ENCODE measurements at places on chromosomes 5 and 9. TPM values are rescaled to one million over a fixed set of nuclear protein-coding genes. Genes with fewer than 3 reads are reported as not detected.

The NR2F1-AS1 gene
- total RNA-seq: 0.76 TPM

DNA sequence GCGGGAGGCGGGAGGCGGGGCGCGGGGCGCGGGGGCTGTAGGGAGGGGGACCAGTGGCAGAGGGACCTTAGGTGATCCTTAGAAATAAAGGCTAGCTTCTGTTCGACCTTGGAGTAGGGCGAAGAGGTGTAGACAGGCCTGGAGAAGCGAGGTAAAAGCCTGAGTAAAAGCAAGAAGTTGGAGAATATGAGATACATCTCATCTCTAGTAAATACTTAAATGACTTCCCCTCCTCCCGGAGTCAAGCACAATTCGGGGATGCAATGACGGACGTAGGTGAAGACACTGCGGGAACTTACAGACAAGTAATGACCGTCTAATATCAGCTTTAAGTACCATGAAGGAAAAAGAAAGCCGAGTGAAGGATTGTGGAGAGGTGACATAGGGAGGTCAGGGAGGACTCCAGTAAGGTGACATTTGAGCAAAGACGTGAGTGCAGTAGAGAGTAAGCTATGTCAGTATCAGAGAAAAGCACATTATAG, 466 bp downstream of the SMC2 start:
- DNase-seq: no peak

The TMOD1 gene
- 1.0 TPM for total RNA-seq

DNA sequence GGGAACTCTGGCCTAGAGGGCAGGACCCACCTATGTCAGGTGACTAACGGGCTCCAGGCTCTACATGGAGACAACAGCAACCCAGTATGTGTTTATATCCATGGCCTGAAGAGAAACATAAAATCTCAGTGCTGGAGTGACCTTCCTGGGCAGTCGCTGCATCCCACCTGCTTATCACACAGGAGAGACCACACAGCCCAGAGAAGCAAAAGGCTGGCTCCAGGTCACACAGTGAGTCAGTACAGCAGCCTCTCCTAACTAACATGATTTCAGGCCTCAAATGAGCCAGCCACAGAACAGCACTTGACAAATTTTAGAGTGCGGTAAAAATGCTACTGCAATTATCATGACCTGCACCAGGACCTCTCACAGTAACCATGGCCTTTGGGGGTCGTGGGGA, 54.0 kb upstream of the TGFBR1 start:
- DNase-seq: no peak

- DNase-seq: no peak
Observed at GRCh38 chr5:111572561-111572960, 60.2 kb upstream of the STARD4 start.

The NFX1 gene
- total RNA-seq: 30.9 TPM

The POC5 gene
- total RNA-seq: 9.0 TPM

GRCh38 chr5:80181618-80182211, 74.1 kb downstream of the SERINC5 start:
- DNase-seq: no peak

DNA sequence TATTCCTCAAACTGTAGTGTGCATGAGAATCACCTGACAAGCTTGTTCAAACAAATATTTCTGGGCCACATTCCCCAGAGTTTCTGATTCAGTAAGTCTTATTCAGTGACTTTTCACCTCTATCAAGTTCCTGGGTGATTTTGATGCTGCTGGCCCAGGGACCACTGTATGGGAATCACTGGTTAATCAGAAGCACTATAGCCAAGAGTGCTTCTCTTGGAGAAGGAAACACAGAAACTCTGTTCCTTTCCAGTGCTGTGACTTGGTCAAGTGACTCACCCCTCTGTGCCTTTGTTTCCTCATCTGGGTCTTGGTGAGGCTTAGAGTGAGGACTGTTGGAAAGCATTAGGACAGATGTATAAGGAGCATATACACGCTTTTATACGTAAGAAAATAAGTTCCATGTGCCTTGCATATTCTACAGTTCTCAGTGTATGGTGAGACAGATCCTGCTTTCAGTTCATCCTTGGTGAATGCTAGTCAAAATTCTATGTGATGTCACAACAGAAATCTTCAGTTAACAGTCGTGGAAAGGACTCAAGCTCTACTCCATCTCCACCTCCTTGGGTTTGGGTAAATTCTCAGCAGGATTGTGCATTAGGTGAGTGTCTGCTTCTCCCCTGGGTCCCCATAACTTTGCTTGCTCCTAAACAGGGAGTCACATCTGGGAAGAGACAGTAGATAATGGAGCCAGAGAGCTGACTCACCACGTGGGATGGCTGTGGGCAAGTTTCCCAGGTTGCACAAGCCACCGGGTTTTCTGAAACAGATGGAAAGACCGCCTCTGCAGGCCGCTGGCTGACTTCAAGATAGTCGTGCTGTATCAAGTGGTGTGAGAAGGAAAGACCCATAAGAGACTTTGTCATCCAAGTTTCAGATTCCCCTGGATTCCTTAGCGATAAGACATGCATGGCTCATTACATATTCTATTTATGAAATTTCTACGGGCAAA, 117.0 kb downstream of the NXNL2 start:
- DNase-seq: no peak

All from WTC11 (cell line).